ENCODE measurements at places on chromosomes 11 and 22.

- DNase-seq = peak; percentile 68
Measured at GRCh38 chr11:68632802-68633201, 51.5 kb upstream of the GAL start.

DNA sequence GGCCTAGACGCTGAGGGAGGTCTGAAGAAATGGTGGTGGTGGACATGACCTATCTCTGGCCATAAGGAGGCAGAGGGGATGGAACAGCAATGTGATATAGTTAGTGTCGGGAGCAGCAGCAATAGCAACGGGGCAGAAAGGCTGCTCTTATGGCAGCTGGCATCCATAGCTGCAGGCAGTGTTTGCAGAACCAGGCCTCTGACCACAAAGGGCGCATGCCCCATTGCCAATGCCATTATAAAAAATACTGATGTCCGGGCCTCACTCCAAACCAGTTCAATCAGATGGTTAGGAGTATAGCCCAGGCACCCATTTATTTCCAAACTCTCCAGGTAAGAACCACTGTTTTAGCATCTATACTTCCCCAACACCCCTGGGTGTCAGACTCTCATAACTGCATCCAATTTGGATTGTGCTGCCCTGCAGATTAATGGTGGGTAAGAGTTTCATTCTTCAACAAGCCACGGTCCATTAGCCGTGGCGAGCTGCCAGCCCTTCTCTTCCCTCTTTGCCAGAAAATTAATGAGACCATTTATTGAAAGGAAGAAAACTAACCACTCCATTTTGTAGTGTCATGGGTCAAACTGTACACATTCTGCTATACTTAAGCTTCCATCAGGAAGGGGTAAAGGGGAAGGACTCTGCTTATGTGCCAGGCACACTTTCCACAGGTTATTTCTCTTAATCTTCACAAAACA, 72.8 kb upstream of the SPON1 start:
- DNase-seq = peak; percentile 60

DNA sequence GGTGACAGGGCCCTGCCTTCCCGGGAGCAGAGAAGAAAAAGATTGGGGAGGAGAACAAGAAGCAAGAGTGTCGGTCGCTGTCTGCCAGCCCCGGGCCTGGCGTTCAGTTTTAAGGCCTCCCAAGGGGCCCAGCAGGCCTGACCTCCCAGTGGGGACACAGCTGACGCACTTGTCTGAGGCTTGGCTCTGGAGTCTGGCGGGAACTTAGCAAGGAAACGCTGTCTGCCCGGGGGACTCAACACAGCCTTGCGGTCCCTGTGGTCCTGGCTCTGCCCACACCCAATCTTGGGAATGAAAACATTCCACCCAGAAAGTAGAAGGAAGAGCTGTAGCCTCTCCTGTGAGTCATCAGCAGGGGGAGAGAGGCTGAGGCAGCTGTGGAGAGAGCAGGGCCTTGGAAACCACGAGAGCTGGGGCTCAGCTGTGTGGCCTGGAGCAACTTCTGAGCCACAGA, 54.4 kb downstream of the TRAF6 start:
- DNase-seq = peak; percentile 75

DNA sequence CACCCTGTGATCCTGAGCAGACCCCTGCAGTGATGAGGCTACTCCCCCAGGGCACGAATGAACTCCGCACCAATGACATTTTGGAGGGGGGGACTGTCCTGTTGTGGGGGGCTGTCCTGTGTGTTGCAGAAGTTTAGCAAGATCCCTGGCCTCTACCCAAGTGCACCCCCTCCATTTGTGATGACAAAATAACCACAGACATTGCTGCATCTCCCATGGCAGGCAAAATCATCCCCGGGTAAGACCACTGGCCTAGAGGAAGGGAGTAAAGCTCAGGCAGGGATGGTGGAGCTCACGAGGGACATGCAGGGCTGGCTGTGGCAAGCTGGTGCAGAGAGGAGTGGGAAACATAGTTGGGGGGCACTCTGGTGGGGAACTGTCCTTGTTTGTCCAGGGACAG, 40.6 kb downstream of the NECTIN1 start:
- DNase-seq = no peak

DNA sequence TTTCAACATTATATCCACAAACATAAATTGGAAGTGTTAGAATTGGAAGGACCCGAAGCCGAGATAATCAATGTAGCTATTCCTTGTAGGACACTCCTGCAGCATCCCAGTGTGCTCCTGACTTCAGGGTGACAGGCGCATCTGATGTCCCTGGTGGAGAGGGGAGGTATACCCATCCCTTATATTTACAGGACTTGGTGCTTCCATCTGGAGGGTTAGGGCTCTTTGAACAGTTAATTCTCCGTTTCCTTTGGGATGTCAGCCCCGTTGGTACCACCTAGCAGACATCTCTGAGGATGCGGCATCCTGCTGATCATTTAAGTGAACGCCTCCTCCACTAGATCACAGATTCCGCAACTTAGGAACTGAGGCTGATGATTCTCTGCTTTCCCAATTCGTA, 451.3 kb downstream of the OPCML start:
- DNase-seq = no peak

DNA sequence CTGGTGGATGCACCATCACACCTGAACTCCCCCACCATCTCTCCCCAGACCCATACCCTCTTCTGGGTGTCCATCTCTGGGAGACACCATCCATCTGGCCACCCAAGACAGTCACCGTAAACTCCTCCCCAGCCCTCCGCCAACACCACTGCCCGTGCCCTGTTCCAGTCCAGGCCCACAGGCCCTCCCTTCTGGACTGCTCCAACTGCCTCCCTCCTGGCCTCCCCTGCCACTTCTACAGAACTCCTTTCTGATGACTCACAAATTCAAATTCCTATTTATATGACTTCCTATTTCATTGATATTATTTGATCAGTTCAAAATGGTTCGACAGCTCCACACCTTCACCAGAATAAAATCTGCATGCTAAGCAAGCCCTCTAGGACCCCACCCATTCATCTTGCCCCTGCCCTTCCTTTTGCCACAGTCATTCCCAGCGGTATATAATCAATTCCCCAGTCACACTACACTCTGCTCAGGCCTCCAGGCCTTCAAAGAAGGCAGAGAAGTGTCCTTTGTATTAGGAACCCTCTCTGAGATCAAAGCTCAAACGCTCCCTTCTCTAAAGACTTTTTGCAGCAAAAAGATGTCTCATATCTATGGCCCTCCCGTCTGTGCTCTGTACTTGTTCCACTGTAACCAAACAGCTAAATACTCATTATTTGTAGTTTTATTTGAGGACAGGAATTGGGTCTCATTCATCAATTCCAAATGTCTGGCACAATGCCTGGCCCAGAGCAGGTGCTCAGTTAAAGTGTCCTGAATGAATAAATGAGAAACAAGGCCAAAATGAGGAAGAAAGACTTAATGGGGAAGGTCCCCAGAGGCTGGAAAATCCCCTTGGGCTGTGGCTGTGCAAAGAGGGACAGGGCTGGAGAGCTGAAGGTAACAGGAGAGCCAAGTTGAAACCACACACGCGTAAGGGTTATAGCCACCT, 29.0 kb downstream of the MYH9 start:
- DNase-seq = no peak

DNA sequence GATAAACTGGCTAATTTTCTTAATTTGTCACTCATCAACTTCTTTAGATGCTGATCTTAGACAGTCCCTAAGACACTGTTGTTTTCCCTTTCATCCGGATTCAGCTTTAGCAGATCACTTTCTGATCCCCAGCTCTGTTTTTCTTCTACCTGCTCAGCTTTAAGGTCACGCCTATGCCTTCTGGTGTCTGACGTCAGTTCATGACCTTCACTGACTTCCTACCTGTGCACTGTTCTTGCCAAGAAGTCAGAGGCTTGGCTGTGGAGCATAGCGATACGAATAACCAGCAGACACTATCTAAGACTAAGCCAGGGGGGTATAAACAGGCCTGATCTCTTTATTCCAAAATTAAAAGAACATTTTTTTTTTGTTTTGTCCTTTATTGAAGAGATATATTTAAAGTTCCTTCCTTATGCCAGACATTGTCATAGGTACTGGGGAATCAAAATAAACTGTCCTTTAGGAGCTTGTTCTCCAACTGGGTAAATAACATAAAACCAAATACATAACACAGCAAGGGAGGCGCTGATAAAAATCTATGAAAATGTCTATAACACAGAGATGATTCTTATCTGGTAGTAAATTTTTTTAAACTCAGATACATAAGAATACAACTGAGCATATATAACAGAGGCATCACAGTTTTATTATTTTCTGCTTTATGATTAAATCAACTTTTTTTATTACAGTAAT, 352.2 kb upstream of the CTSC start:
- no peak for DNase-seq

GRCh38 chr11:102453302-102453695, 734 bp upstream of the TMEM123 start:
- DNase-seq = no peak

- DNase-seq = no peak
Measured at GRCh38 chr22:28230671-28231070, 311.6 kb upstream of the PITPNB start.

- no peak for DNase-seq
Measured at GRCh38 chr11:8760896-8761295, 78.3 kb downstream of the RPL27A start.

- no peak for DNase-seq
Measured at GRCh38 chr11:73406131-73406530, 29.9 kb downstream of the RELT start.

DNA sequence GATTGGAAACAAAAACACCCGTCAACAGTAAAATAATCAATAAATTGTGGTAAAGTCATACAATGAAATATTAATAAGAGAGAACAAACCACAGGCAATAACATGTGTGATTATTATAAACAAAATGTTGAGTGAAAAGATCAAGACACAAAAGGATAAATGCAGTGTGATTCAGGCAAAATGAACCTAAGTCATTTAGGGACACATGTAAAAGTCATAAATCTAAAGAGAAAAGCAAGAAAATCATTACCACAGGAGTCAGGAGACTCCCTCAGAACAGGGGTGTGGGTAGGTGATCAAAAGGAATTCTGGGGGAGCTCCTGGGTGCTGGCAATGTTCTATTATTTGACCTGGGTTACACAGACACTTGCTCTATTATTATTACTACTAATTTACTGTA, 47.9 kb upstream of the PPP2R1B start:
- DNase-seq = no peak

GRCh38 chr22:17257121-17258001, 38.1 kb upstream of the ADA2 start:
- peak; percentile 86 for DNase-seq

- DNase-seq = no peak
Measured at GRCh38 chr11:114193730-114194679, 102.2 kb upstream of the NNMT start.

DNA sequence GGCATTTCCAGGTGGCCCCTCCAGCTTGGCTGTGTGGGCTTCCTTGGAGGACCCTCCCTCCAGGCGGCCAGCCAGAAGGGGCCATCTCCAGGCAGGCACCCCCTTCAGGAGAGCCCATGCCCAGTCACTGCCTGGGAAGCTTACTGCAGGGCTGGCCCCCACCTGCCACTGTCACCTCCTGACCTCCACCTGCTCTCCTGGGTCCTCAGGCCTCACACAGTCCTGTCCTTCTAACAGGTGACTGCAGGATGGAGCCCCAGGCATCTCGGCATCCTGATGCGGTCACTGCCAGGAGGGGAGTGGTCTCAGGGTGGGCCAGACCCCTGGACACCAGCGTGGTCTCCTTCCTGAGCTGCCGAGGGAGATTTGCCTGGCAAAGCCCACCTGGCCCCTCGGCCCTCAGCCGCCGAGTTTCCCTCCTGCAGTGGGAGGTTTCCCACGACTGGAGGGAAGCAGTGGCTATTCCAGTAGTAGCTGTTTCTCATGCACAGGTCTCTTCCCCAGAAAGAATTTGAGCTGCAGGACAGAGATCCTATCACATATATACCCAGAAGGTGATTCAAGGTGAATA, 13.0 kb downstream of the TBX1 start:
- no peak for DNase-seq

DNA sequence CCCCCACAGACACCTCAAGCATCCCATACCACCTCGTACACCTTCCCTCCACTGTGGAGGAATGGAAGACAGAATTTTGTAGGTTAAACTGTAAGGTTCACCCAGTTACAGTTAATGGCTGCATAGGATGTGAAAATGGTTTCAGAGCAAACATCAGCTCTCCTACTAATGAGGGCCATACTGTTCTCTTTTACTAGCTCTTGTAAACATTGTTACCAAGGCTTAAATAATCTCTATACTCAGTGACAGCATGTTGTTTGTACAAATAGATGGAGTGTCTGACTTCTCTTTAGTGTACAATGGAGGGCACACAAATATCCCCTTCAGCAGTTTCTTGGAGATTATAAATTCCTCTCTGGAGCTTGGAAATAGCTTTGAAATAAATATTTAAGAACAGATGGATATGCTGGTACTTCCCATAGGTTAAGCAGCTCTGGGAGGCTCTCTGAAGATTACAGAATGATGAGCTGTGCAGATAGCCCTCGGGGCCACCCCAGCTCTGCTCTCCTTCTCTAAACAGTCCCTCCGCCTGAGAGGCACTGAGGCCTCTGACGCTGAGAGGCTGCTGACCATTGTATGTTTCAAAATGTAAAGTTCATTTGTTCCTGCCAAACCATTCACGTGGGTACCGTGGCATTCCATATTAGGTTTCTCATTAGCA, 25.7 kb downstream of the TTC12 start:
- DNase-seq = no peak

DNA sequence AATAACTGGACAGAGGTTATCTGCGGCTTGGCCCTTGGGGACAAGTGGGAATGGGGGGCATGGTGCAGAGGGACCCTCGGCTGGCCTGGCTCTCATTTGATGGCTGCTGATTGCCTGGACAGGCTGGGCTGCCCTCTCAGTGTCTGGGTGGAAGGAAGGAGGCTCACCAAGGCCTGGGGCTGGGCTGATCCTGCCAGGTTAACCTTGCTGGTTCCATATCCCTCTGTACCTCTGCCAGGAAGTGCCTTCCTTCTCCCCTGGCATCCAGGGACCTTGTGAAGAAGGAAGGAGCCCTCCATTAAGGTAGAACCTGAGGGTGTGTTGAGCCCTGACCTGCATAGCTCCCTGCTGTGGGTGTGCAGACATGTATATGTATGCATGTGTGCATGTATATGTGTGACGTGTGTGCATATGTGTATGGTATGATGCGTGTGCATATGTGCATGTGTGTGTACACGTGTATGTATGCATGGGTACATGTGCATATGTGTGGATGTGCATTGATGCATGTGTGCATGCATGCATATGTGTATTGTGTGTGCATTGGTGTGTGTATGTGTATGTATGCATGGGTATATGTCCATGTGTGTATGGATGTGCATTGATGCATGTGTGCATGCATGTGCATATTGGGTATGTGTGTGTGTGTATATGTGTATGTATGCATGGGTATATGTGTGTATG, 433.9 kb downstream of the TBC1D22A start:
- no peak for DNase-seq

DNA sequence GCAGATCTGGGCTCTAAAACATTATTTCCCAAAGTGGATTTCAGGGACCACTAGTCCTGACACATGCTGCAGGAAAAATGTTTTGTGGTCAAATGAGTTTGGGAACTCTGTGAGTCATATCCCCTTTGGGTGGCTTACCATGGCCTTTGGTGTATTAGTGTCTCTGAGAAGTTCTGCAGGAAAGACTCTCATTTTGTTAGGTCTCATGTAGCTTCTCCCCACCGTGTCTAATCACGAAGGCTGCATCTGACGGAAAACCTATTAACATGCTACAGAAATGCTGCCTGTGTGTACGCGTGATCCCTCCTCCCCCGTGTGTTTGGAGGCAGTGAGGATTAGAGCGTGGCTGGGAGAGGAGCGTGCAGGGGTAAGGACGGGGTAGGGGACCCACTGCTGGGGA, 191.7 kb downstream of the ST3GAL4 start:
- no peak for DNase-seq

GRCh38 chr11:110972640-110973039, 260.4 kb upstream of the ARHGAP20 start:
- DNase-seq = no peak

GRCh38 chr11:62201376-62201775, 7.1 kb upstream of the SCGB2A1 start:
- DNase-seq = no peak
